ENCODE measurements at places on chromosomes 4 and X.

DNA sequence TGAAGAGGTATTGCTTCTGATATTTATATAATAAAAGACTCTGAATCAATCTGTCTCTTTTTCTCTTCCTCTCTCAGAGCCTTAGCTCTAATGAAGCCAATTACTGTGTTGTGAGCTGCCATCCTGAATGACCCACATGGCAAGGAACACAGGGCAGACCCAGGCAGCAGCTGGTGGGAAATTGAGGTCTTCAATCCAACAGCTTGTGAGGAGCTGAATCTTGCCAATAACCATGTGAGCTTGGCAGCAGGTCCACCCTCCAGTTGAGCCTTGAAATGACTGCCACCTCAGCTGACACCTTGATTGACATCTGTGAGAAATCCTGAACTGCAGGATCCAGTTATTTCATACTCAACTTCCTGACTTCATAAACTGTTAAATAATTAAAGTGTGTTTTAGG is 149.4 kb downstream of the NDST4 start:
- no peak for DNase-seq

GRCh38 chr4:26509681-26510333 is 19.5 kb upstream of the CCKAR start:
- DNase-seq, result peak; percentile 65

DNA sequence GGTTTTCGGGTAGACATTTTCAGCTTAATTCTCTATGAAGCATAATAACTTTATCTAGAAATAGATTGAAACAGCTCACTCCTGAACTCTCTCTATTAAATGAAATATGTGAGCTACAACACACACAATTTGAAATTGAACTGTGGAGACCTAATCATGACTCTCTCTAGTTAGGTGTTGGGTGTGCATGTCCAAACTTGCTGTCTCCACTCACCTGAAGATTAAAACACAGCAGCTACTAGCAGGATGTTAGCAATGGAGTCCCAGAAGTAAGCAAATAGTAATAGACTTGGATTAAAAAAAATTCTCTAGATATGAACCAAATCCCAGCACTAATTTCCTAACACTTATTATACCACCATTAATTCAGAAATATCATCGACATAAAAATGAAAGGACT is 173.1 kb downstream of the FSTL5 start:
- no peak for DNase-seq

GRCh38 chr4:83075311-83076095 is 39.0 kb downstream of the PLAC8 start:
- no peak for DNase-seq

GRCh38 chrX:68930542-68931317 is 101.9 kb downstream of the EFNB1 start:
- DNase-seq, result no peak

DNA sequence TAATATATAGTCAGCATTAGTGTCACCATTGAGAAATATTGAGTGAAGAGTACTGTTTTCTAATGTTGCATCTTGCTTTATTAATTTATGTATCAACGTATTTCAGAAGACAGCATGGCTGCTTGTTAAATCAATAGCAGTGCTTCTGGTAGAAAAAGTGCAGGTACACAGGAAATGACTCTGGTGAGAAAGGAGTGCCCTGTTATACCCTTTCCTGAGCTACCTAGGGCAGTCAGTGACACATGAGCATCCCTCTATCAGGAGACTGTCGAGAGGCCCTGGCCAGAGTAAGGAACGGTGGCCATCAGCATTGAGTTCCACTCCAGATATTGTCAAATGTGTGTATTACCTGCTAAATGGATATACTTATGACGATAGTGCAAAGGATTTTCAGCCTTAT is 42.1 kb downstream of the SCML1 start:
- DNase-seq, result no peak

GRCh38 chr4:125666635-125667034 is 351.9 kb downstream of the FAT4 start:
- no peak for DNase-seq

DNA sequence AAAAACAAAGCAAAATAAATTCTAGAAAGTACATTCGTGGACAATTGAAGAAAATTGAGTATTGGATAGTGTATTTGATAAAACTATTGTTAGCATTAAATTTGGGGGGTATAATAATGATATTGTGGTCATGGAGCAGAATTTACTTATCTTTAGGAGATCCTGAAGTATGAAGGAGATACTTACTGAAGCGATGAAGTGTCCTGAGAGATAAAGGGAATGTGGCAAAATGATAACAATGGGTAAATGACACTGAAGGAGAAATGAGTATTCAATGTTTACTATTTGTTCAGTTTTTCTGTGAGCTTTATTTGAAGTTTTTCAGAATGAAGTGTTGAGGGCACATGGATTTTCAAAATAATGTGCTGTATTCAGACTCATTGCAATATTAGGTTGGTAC is 30.0 kb upstream of the BLTP1 start:
- no peak for DNase-seq

DNA sequence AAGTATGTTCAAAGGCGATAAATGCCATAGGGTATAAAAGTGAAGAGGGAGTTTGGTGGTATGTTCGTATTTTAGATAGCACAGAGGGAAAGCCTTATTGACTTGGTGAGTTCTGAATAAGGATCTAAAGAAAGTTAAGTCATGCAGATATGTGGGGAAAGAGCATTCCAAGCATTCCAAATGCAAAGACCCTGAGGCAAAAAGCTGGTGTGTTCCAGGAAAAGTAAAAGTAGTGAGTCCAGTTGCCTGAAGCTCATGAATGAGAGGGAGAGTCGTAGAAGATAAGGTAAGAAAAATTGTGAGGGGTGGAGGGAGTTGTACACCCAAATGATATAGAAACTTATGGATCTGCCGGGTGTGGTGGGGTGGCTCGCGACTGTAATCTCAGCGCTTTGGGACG is 426.7 kb downstream of the RPA4 start:
- DNase-seq, result no peak

DNA sequence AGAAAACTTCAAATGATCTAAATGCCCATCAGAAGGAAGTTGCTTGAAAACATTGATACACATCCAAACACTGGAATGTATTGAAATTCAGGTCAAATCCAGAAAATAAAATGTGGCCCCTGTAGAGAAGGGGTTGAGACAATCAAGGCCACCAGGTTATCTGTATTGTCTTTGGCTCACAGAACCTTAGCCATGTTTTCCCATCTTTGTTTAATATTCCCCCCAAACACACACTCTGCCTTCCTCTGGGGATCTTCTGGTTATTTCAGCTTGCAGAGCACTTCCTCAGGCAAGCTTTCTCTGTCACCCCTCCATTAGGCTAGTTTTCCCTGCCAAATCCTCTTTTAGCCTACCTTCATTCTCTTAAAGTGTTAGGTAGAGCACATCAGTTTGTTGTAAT is 30.5 kb downstream of the PAGE2 start:
- DNase-seq, result no peak

GRCh38 chrX:144494074-144494473 is 610.2 kb downstream of the UBE2NL start:
- DNase-seq, result no peak

DNA sequence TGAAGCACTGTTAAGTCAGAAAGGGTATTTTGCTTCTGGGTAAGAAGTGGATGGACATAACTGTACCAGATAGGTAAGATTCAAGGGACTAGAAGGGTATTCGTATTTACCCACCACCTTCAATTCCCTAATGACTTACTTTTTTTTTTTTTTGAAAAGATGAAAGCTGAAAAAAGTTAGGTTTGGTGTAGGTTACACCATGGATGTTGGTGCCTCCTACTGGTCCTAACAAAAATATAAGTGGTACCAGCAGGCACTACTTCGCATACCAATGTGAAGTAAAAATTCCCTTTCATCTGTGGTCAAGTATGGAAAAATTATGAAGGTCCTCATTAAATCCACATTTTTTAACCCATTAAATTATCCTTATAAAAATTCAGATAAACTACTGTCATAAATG is 7.2 kb downstream of the ANKRD17 start:
- no peak for DNase-seq

- no peak for DNase-seq
Observed at GRCh38 chrX:149372866-149373265, 132.2 kb downstream of the IDS start.

GRCh38 chrX:1215123-1215823 is 2.8 kb upstream of the CRLF2 start:
- no peak for DNase-seq

DNA sequence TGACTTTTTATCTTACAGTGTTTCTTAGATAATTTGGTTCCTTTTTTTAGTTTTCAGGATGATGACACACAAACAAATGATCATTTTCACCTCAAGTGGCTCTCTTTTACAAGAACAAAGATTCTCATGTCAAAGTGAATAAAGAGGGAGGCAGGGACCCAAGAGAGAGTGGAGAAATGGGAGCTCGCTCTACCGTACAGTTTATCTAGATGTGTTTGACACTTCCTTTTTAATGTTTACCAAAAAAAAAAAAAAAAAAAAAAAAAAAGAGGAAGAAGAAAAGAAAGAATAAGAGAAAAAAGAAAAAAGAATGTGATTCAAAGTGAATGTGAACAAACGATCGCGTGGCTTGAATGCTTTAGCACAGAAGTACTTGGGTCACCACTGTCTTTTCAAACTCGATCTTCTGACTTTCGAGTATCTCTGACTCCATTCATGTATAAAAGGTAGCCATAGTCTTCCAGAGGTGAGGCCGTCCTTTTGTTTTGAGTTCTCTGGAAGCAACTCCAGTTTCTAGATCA is 75.6 kb upstream of the GRXCR1 start:
- DNase-seq, result no peak

- no peak for DNase-seq
Observed at GRCh38 chr4:581181-581580, 5.1 kb upstream of the TMEM271 start.

GRCh38 chrX:29671421-29671820 is 543.9 kb upstream of the MAGEB2 start:
- DNase-seq, result no peak

DNA sequence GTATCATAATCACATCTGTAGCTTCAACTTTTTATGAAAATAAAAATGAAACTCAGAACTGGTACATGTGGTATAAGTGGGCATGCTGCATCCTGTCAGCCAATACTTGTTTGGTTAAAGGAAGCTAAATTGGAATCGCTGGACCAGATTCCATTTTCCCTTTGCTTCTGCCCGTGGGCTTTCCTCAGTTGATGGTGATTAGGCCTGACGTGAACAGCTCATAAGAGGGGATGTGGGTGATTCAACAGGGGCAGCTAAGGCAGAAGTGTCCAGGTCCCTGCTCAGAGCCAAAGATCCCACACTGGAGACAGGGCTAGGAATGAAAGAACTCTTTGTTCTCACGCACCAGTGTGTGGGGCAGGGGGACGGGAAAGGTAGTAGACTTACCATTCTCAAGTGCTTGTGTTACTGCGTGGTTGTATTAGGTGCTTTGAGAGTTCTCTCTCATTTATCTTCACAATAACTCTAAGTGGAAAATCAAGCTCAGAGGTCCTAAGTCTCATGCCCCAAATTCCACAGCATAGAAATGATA is 63.2 kb upstream of the GUCY1A1 start:
- DNase-seq, result no peak

- DNase-seq, result no peak
Observed at GRCh38 chrX:53287493-53288138, 6.2 kb upstream of the IQSEC2 start.

DNA sequence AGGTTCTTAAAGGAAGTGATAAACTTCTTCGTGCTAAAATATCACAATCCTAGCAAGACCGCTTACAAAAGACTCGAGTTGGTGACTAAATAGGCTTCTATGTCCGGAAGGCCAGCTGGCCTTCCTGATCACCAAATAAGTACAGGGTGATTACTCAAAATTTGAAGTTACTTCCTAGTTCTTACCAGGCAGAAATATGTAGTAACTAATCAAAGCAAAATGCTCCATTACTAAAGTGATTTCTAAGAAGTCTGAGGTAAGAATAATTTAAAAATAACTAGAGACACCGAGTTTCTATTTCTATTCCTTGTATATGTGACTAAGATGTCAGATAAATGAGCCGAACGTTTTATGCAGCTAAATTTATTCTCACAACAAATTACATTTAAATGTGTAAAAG is 62.2 kb downstream of the NSUN7 start:
- DNase-seq, result no peak

DNA sequence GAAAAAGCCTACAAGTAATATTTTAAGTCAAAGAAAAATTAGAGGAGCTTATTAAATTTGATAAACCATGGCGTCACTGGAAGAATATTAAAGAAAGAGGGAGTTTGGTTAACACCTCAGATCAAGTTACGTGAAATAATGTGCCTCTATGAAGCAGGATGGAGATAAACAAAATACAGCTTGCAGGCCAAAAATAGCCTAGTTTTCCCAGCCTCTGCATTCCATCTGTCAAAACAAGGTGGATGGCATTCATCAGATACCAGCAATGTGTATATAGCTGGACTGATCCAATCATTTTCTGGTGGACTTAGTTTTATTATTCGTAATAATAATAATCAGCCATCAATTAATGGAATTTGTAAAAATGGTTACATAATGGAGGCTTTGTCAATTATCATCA is 230.7 kb downstream of the NR3C2 start:
- no peak for DNase-seq

DNA sequence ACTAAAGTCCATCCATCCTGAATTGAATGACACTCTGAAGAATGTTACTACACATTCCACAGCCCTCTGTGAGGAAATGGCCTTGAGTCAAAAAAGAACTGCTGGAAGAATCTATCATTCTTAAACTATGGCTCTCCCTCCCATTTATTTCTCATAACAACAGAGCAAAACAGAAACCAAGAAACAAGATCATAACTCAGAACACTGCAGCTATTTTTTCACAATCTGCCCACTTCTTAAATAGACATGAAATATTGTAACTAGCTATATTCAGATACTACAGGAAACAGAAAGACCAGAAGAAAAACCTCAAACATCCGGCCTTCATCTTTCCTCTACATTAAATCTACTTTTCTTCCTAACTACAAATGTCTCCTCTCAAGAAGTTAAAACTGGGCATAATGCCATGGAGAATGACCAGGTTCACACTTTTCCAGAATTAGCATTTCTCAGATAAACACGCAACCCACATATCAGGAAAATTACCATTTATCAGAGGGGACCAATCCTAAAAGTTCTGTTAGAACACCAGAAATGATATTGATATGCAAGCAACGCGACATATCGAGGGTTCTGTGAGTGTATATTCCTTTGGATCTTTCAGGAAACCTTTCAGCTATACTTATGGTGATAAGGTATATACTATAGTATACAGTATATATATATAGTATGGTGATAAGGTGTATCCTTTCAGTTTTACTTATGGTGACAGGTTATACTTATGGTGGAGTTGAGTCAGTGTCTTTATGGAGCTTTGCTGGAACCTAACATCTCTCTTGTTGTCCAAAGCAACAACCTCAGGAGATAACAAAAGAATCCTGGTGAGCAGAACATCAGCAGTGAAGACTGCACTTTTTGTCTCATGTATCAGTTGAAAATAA is 60.4 kb upstream of the IRF2 start:
- no peak for DNase-seq

- no peak for DNase-seq
Observed at GRCh38 chr4:180160195-180160983, 2082.8 kb upstream of the TENM3 start.

GRCh38 chr4:155546451-155546850 is 120.2 kb upstream of the GUCY1A1 start:
- DNase-seq, result no peak
